ENCODE measurements at places on chromosomes 16 and 17. TPM values are rescaled to one million over a fixed set of nuclear protein-coding genes. Genes with fewer than 3 reads are reported as not detected.

- no peak for DNase-seq
- H3K4me1 ChIP-seq, result no peaks in the 10 kb centered on the region
- no peaks in the 10 kb centered on the region for H3K36me3 ChIP-seq
- H3K27ac ChIP-seq, result peak overlapping the region; percentile 2
- no peak overlapping the region for H3K4me3 ChIP-seq
- no peaks in the 10 kb centered on the region for H3K27me3 ChIP-seq
These were observed 71.0 kb downstream of the COPRS start for GRCh38 chr17:31787857-31788570.

GRCh38 chr16:23113185-23113584, 36.1 kb downstream of the USP31 start:
- H3K27ac ChIP-seq, result no peak overlapping the region
- no peaks in the 10 kb centered on the region for H3K4me1 ChIP-seq
- no peak for DNase-seq
- H3K36me3 ChIP-seq, result peaks cover 8% of the 10 kb centered on the region
- no peak overlapping the region for H3K4me3 ChIP-seq

DNA sequence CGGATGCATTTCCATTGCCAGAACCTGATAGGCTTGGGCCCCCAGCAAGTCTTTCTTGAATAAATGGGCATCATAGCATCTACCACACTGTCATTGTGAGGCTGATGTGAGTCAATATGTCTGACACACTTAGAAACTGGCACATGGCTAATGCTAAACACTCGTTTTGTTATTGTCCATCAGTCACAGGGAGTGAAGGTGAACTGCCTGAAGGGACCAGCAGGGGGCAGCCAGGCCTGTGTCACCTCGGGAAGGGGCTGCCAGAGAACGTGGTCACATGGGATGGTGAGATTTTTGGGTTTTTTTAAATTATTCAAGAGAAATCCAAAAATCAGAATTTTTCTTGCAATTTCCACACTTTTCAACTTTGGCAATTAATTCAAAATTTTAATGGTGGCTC, 831 bp upstream of the RCVRN start:
- H3K4me1 ChIP-seq, result no peaks in the 10 kb centered on the region
- H3K36me3 ChIP-seq, result no peaks in the 10 kb centered on the region
- peak; percentile 64 for DNase-seq
- peaks cover 12% of the 10 kb centered on the region for H3K27me3 ChIP-seq

DNA sequence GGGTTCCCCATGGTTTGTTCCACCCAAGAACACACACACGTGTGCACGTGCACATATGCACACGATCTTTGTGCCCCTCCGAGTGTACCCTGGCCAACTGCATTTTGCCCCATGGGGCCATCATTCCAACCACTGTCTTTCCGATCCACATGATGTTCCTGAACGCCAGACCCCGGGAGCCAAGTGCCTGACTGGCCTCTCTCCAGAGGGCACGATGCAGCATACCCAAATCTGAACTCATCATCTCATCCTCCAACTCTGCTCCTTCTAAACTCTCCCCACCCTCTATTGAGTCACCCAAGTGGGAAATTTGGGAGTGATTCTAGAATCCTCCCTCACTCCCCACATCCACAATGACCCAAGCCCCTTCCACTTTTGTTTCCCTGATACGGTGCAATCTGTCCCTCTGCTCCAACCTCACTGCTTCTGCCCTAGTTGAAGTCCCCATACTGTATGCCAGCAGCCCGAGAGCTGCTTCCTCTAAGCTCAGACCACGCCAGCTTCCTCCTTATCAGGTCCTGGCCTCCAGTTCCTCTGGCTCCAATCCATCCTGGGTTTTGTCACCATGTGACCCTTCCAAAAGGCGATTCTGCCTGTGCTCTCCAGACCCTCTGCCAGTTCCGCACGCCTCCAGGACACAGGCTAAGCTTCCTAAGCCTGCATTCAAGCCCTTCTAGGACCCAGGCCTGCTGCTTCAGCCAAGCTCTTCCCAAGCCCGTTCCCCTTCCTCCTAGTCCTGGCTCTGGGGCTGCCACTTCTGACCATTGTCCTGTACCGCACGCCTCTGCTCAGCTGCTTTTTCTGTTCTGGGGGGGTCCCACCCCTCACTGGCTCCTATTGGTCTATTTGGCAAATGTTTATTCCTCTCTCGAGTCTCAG, 10.1 kb upstream of the TMEM208 start:
- no peaks in the 10 kb centered on the region for H3K36me3 ChIP-seq
- H3K27me3 ChIP-seq, result no peaks in the 10 kb centered on the region
- no peak overlapping the region for H3K4me3 ChIP-seq
- peak overlapping the region; percentile 29 for H3K27ac ChIP-seq
- no peaks in the 10 kb centered on the region for H3K4me1 ChIP-seq

- no peaks in the 10 kb centered on the region for H3K36me3 ChIP-seq
- no peak overlapping the region for H3K4me3 ChIP-seq
- peaks cover 64% of the 10 kb centered on the region for H3K4me1 ChIP-seq
- H3K27ac ChIP-seq, result peak overlapping the region; percentile 53
These were observed 25.5 kb downstream of the MYO18A start for GRCh38 chr17:29154516-29155226.

DNA sequence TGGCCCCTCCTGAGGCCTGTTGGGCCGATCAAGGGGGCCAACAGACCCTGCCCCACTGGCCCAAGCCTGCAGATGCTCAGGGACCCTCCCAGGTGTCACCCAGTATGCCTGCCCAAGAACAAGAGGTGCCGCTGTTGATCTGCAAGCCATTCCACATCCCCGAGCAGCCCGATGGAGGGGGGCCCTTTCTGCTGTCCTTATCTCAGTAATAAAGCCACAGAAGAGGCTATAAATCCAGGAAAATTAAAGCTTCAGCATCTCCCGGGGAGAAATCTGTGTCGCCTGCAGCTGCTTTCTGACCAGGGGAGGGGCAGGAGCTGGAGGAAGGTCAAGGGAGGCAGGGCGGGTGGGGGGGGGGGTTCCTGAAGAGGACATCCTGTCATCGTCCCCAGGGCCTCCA, 11.7 kb upstream of the CACNA1H start:
- H3K4me3 ChIP-seq, result no peak overlapping the region
- no peaks in the 10 kb centered on the region for H3K4me1 ChIP-seq
- peaks cover 87% of the 10 kb centered on the region for H3K27me3 ChIP-seq
- no peak overlapping the region for H3K27ac ChIP-seq
- no peaks in the 10 kb centered on the region for H3K36me3 ChIP-seq
- DNase-seq, result no peak

- H3K4me3 ChIP-seq, result no peak overlapping the region
- no peak for DNase-seq
- H3K36me3 ChIP-seq, result no peaks in the 10 kb centered on the region
- H3K4me1 ChIP-seq, result no peaks in the 10 kb centered on the region
These were observed 3.0 kb upstream of the RCVRN start for GRCh38 chr17:9907883-9908648.

- no peak overlapping the region for H3K27ac ChIP-seq
- peaks cover 33% of the 10 kb centered on the region for H3K4me1 ChIP-seq
- no peak for DNase-seq
- H3K36me3 ChIP-seq, result no peaks in the 10 kb centered on the region
- H3K4me3 ChIP-seq, result no peak overlapping the region
- no peaks in the 10 kb centered on the region for H3K27me3 ChIP-seq
These were observed 2.4 kb downstream of the ABAT start for GRCh38 chr16:8676737-8677375.

DNA sequence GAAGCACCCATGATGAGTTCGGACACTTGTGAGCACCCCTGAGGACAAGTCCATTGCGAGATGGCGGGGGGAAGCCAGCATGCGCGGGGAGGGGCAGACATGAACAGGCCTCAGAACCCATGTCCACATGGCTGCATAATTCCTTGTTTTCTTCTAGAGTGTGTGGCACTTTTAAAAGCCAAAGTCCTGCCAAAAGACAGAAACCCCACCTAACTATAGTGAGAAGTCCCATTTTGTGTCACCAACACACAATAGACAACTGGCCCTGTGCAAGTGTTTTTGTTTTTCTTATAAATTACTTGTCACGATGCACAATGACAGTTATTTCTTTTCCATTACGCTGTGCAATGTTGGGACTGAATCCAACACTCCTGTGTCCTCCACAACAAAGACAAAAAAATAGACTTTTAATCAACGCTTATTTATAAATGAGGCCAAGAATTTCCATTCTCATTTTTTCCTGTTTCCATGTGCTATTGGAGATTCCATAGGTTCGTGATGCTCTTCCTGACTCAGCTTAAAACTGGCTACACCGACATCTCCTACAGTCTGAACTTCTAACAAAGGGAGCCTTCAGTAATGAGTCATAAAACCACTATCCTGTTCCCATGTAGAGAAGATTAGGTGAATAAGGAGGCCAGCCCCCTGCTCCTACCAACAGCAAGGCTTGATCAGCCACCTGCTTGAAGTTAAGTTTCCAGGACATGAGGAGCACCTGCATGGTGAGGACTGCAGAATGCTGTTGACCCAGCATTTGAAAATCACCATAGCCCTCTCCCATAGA, 98.9 kb downstream of the ZNF423 start:
- DNase-seq, result no peak
- H3K27me3 ChIP-seq, result no peaks in the 10 kb centered on the region
- no peak overlapping the region for H3K4me3 ChIP-seq

DNA sequence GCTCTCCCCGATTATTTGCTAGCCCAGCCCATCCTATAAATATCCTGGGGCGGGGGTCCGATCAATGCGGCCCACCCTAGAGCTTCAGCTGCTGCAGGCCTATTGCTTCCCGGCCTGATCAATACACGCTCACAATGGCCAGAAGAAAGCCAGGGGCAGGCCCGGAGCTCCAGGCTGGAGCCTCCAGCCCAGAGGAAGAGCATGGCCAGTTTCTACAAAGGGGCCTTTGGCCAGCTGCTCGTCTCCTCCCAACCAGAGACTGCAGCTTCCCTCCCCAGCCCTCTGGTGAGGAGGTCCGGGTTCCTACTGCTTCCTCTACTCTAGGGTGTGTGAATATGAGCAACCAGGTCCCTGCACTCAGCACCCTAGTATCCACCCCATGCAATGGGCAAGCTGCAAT, 36.7 kb downstream of the SALL1 start:
- no peak overlapping the region for H3K4me3 ChIP-seq
- no peaks in the 10 kb centered on the region for H3K36me3 ChIP-seq
- H3K4me1 ChIP-seq, result no peaks in the 10 kb centered on the region
- DNase-seq, result no peak
- no peak overlapping the region for H3K27ac ChIP-seq
- no peaks in the 10 kb centered on the region for H3K27me3 ChIP-seq

The MT1M gene
- 0.45 TPM for polyA plus RNA-seq
